Fibroblast of the aortic adventitia (primary cell): ENCODE measurements at places on chromosomes 16 and 17. TPM values are rescaled to one million over a fixed set of nuclear protein-coding genes. Genes with fewer than 3 reads are reported as not detected.

The TRAPPC1 gene
- 15.3 and 48.8 TPM in 2 replicates for total RNA-seq

The TRPV2 gene
- 5.3 and 45.3 TPM in 2 replicates for total RNA-seq

The EMP2 gene
- total RNA-seq = 6.8 and 31.1 TPM in 2 replicates

The TEKT1 gene
- total RNA-seq = not detected in 2 replicates

DNA sequence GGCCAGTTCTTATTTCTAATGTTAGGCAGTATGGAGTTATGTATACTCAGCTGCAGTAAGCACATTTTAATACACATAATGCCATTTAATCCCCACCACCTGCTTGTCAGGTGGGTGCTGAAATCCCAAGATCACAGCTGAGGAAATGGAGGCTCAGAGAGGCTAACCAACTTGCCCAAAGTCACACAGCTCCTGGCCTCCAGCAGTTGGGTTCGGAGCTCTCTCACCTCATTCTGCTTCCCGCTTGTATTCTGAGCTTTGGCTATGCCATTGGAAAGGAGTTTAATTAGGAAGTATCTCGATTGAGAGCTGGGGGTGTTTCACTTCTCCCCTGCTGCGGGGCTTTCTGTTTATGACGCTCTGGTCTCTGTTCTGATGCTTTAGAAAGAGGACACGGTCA, 72.6 kb upstream of the CACNG5 start:
- DNase-seq = no peak

- DNase-seq = peak; percentile 16
Observed at GRCh38 chr17:16353317-16354174, at the start of gene CENPV. Gene CENPV (minus strand): TSS chr17:16353469. CDS start chr17:16353436, 33 bp downstream.

The EXOC3L1 gene
- 0.98 TPM in 1 of 2 replicates, not detected in the other for total RNA-seq

DNA sequence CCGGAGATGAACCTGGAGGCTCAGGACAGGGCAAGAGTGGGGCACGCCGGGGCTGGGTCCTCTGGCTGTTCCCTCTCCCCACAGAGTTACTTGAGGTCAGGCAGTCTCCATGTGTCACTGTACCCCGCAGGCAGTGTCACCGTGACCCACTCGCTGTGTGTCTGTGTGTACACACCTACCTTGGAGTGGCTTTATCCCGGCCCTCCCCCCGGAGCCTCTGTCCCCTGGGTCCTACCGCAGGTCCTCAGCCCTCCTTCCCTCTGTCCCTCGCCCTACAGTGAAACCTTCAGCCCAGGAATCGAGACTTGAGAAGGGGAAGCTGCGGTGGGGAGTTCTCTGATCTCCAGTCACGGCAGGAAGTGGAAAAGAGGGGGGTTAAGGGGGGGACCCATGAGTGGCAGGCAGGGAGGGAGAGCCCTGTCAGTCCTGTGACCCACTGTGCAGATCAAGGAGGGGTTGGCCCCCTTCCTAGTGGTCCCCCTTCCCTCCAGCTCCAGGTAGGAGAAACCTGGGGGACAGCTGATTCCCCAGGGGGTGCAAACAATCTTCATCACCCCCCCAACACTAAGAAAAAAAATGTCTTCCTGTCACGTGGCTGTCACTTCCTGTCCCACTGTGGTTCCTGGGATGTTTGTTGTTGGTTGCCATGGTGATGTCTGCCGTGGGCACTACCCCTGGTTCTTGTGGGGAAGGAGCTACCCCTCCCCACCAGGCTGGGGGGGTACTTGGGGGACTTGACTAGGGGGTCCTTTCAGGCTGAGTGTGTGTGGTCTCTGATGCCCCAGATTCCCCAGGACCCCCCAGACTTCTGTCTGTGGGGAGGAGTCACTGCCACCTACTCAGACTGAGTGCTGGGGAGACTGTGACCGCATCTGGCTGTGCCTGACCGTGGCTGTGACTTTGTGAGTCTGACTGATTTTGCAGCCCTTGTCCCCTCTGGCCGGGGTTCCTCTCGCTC, 13.7 kb downstream of the RARA start:
- peak; percentile 81 for DNase-seq

The MTMR4 gene
- 33.3 and 49.8 TPM in 2 replicates for total RNA-seq

- DNase-seq = no peak
Observed at GRCh38 chr16:68351991-68352431, 41.2 kb downstream of the PRMT7 start.

The MMP2 gene
- total RNA-seq = 1,244 and 1,884 TPM in 2 replicates

DNA sequence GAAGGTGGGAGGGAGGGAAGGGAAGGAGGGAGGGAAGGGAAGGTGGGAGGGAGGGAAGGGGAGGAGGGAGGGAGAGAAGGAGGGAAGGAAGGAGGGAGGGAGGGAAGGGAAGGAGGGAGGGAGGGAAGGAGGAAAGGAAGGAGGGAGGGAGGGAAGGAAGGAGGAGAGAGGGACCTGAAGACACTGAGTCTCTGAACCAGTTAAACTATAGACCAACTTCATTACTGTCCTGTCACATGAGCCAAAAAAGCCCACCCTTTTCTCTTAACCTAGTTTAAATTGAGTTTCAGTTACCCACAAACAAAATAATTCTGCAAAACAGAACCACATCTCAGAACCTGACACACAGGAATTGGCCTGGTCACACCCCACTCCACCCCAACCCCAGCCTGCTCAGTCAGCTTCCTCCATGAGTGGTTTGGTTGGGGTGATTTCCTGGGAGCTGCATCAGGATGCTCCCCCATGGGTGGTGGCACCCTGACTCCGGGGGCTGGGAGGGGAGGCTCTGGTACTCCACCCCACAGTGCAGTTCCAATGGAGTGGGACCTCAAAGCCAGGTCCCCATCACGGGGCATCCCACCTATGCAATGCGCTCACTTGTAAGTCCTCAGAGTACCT, 4.7 kb upstream of the PRR29 start:
- DNase-seq = no peak

GRCh38 chr16:11627822-11628457, 40.3 kb upstream of the SNN start:
- DNase-seq = peak; percentile 97

GRCh38 chr16:89354325-89354724, 136.0 kb downstream of the ANKRD11 start:
- DNase-seq = no peak

DNA sequence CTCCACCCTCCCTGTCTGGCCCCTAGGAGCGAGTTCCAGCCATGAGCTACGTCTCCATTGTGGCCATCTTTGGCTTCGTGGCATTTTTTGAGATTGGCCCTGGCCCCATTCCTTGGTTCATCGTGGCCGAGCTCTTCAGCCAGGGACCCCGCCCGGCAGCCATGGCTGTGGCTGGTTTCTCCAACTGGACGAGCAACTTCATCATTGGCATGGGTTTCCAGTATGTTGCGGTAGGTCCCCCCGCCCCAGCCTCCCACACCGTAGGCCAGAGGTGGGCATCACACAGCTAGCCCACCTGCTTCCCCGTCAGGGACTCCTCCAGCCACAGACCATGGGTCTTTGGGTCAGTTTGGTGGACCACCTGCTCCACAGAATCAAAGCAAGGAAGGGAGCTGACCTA, 4.2 kb downstream of the SLC2A4 start:
- DNase-seq = no peak

GRCh38 chr17:44070455-44071197, at the start of gene G6PC3:
Gene G6PC3 (plus strand): TSS chr17:44070735. CDS start chr17:44070966, 231 bp downstream.
- peak; percentile 97 for DNase-seq

DNA sequence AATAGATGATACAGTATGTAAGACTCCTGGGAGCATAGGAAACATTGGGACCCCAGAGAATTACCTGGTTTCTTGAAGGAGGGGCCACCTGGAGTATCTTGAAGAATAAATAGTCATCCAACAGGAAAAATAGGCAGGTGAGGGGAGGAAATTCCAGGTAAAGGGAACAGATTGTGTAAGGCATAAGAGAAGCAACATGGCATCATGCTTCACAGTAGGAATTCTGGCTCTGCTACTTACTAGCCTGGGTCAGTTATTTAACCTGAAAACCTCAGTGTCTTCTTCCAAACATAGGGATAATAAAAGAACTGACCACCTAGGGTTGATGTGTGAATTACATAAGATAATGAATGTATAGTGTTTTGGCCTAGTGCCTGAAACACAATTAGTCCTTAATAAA, 122.1 kb downstream of the CA10 start:
- no peak for DNase-seq

DNA sequence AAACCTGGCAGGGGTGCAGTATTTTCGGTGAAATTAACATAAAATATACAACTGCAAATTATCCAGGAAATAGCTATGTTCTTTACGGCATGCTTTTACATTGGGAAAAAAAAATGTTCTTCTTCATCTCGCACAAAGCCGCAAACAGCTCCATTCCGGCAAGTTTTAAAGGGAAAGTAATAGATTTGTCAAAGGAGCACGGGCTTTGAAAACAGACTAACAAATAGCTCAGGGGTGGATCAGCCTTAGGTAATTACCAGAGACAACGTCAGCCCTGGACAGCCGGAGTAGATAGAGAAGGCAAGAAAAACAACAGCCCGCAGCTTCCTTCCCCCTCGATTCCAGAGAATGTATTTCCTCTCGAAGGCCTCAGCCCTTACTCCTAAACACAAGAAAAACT, 222.5 kb downstream of the C16orf78 start:
- DNase-seq = peak; percentile 62

The ZNF205 gene
- 12.3 and 14.7 TPM in 2 replicates for total RNA-seq

- DNase-seq = no peak
Observed at GRCh38 chr17:10041287-10041612, 136.2 kb upstream of the RCVRN start.

DNA sequence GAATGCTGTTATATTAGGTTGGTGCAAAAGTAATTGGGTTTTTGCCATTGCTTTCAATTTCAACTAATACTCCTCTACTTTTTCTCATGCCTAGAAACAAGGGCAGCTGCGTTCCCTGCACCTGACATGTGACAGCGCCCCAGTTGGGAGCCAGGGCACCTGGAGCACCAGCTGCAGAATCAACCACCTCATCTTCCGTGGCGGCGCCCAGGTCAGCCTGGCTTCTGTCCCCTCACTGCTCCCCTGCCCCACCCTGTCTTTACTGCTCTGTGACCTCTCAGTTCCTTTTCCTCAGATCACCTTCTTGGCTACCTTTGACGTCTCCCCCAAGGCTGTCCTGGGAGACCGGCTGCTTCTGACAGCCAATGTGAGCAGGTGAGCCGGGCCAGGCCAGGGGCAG, 16.4 kb upstream of the ITGAD start:
- no peak for DNase-seq

The SLC2A4 gene
- total RNA-seq = 0.18 TPM in 1 of 2 replicates, not detected in the other

- DNase-seq = no peak
Observed at GRCh38 chr17:48985436-48986245, 11.5 kb upstream of the IGF2BP1 start.

DNA sequence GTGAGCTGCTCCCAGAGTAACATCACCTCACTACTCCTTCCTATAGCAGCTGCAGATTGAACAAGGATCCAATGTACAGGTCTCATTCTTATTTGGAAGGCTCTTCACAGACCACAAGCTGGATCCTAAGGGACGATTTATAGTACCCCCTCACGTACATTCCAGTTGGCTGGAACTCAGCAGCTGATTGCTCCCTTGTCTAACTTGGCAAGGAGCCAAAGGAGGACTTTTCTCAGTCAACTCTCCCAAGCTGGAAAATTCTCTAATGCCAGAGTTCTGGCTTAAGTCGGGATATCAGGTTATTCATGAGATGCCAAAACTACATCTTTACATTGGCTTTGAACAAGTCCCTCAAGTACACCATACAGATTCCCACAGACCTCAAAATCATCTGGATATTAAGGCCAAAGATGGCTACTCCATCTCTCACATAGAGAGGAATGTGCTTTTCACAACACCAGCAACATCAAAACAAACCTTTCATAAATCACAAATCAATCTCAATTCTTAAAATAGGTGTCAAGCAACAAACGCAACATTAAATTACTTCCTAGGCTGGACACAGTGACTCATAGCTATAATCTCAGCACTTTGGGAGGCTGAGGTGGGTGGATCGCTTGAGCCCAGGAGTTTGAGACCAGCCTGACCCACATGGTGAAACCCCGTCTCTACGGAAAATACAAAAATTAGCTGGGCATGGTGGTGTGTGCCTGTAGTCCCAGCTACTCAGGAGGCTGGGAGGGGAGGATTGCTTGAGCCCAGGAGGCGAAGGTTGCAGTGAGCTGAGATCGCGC, 39.3 kb downstream of the SMG6 start:
- DNase-seq = peak; percentile 58

The TUBG2 gene
- 4.3 and 12.1 TPM in 2 replicates for total RNA-seq

DNA sequence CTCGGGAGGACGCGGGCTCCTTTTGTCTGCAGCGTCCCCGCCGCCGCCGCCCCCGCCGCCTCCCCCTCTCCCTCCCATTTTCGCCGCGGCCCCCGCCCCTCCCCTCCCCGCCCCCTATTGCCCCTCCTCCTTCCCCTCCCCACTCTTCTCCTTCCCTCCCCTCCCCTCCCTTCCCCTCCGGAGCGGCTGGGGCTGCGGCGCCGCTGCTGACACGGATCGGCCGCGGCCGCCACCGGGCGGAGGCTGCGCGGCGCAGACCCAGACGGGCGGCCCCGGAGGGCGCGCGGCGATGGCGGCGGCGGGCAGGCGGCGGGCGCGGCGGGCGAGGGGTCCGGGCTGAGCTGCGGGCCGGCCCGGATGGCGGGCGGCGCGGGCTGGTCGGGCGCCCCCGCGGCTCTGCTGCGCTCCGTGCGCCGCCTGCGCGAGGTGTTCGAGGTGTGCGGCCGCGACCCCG, at the start of gene RAB11FIP4:
Gene RAB11FIP4, plus strand, starts transcription at position 180 of the 454 bp plus-strand sequence. Its CDS starts 178 bp downstream, at position 358.
- no peak for DNase-seq

- DNase-seq = no peak
Observed at GRCh38 chr17:63440770-63441335, 5.3 kb downstream of the CYB561 start.

The PRAC2 gene
- total RNA-seq = not detected in 2 replicates

DNA sequence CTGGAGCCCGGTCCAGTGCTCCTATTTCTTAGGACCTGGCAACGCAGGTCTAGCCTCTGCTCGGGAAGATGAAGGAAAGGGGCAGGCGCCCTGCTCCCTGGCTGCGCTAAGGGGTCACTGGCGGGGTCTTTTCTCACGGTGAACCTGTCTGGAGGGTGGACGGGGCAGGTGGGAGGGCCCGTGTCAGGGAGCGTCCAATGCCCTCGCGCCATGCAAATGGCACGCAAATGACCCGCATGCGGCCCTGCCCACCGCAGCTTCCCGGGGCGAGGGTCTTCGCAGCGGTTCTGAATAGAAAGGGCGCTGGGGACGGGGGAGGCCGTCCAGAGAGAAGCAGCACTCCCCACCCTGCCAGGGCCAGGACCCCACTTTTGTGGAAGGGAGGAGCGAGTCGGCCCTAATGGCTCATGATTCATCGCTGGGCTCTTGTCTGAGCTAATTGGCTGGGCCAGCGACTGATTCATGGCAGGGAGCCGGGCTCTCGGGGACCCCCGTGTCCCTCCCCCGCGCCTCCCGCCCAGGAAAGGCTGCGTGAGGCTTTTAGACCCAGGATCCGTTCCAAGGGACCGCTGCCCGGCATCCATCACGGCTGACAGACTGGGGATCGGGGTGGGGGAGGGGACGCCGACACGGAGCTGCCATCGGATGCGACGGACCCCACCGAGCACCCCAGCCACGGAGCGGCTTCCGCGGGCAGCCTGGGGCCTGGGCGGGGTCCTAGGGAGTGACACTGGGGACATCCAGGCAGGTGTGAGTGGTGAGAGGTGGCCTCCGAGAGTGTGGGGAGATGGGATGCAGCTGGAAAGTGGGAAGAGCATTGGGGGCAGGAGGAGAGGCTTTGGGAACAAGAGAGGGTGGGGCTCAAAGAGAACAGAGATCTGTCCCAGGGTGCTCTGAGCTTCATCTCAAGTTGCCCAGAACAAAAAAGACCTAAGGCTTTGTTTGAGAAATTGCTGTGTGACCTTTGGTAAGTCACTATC, 25.0 kb upstream of the NGFR start:
- DNase-seq = no peak

The GSG1L gene
- not detected in 2 replicates for total RNA-seq

The PERCC1 gene
- total RNA-seq = not detected in 2 replicates

The TMEM235 gene
- total RNA-seq = not detected in 2 replicates

- no peak for DNase-seq
Observed at GRCh38 chr16:10343124-10343760, 42.6 kb upstream of the ATF7IP2 start.

- no peak for DNase-seq
Observed at GRCh38 chr17:50364061-50364458, 8.9 kb downstream of the MRPL27 start.

- DNase-seq = no peak
Observed at GRCh38 chr17:34614698-34615097, 35.3 kb downstream of the TMEM132E start.
